ENCODE measurements at places on chromosomes 3 and 15.

- DNase-seq, result no peak
Observed at GRCh38 chr3:130687327-130687726, 59.3 kb downstream of the PIK3R4 start.

DNA sequence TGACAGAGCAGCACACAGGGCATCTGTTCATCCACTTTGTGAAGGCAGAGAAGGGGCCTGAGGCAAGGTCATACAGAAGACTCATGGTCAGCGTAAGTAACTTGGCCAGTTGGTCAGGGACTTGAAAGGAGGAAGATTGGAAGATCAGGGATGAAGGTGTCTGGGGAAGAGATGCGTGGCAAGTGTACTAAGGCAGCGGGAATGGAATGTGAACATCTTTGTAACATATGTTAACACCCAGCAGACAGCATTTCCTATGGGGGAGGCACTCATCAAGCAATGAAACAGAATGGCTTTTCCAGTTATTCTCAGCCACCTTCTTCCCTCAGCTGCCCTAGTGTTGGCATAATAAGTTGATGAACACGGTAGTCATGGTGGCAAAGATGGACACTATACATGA, 7.8 kb upstream of the RFC4 start:
- no peak for DNase-seq

DNA sequence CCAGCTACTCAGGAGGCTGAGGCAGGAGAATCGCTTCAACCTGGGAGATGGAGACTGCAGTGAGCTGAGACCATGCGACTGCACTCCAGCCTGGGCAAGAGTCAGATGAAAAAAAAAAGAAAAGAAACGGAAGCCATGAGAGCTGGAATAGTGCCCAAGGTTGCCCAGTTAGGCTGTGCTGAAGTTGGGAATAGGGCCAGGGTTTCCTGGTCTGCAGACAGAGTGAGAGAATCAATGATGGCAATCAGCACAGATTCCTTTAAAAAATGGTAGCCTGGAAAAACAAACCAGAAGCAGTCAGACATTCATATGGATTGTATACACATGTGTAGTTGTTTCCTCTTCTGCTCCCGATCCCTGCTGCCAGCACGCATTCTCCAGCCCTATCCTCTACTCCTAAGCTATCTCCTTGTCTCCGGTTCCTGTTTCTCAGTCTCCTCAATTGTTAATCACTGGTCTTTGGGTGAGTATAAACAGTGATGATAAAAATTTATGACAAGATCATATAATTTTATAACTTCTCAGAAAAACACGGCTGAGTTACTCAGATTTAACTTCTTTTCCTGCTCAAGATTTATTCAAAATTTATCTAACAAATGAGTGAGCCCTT, 316.2 kb upstream of the UMPS start:
- DNase-seq, result no peak

- no peak for DNase-seq
Observed at GRCh38 chr3:106819440-106819839, 557.8 kb upstream of the CCDC54 start.

GRCh38 chr3:159882790-159883779, 105.5 kb upstream of the IL12A start:
- peak; percentile 32 for DNase-seq

DNA sequence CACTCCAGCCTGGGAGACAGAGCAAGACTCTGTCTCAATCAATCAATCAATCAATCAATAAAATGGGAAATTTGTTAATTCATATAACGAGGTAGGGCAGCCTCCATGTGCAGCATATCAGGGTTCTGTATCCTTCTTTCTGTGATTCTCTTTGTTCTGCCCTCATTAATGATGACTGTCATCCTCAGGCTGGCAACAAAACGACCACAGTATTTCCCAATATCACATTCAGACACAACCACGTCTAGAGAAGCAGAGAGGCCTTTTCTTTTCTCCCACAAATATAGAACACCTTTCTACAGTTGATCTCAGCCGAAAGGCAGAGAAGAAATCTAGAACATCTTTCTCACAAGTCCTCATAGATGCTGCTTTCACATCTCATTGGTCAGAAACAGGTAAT, 11.2 kb downstream of the CEP19 start:
- DNase-seq, result no peak

- peak; percentile 42 for DNase-seq
Observed at GRCh38 chr15:77599899-77600298, 32.8 kb downstream of the LINGO1 start.

DNA sequence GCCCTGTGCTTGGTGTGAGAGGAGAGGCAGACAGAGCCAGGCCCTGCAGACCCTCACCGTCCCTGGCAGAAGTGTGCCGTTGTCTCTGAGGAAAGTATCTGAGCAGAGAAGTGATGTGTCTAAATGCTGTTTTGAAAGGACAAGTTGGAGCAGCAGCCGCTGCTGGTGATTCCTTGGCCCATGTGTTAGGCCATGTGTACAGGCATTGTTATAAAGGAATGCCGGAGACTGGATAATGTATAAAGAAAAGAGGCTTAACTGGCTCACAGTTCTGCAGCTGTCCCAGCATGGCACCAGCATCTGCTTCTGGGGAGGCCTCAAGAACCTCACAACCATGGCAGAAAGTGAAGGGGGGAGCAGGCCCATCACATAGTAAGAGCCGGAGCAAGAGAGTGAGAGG, 334.6 kb upstream of the ATP10A start:
- DNase-seq, result no peak

DNA sequence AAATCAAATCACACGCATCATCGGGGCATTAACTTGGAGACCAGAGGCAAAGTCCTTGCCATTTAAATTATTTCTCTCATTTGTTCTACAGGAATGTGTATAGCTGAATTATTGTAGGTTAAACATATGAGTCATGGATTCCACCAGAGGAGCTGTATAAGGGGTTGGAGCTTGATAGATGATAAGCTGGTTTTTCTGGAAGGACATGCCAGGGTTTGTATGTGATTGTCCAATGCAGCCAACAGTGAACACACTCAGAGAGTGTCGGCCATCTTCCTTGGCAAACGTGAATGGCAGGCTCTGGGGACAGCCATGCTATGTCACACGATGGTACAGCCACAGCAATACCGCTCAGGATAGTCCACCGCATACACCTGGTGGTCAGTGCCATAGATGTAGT, 25.1 kb downstream of the SSUH2 start:
- DNase-seq, result no peak

DNA sequence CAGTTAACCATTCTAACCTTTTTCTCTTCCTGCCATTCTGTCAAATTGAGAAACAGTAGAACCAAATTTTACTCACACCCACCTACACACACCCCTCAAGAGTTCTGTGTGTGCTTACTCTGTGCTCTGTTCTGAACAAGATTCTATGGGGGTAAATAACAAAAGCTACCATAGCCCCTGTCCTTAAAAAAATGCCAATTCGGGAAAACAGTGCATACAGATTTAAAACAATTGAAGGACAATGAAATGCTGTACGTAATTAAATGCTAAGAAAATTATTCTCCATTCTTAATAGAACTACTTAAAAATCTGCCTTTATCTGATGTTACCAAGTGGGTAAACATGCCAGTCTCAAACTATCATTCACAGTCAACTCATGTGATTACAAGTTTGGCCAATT, 1107.5 kb downstream of the TUSC7 start:
- DNase-seq, result no peak

- no peak for DNase-seq
Observed at GRCh38 chr3:133722935-133723334, 23.3 kb upstream of the TF start.

- DNase-seq, result no peak
Observed at GRCh38 chr3:58553003-58553402, 16.0 kb upstream of the ACOX2 start.

DNA sequence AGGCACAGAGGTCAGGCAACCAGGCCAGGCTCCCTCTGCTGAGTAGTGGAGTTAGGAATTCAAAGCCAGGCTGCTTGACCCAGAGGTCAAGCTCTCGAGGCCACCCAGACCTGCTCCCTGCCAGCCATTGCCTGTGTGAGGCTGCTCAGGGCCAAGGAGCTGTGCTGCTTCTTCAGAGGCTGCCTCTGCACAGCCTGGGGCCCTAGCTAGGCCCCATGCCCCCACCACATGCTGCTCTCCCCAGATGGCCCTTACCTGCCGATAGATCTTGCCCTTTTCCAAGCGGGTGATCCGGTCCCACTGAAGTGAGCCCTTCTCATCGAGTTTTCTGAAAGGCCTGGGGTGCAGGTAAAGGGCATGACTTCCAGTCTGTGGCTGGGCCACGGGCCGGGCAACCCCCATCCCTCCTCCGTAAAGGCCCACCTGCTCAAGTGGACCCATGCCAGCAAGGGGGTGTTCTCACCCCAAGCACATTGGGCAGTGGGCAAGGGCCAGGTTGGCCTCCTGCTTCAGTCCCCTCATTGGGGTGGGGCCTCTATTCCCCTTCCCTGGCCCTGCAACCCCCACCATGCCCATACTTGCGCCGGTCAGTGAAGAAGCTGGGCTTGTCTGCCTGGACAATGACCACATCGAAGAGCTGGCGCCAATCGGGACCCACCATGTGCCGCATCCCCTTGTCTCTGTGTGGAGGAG, 6.5 kb downstream of the NT5DC2 start:
- DNase-seq, result peak; percentile 31

- DNase-seq, result no peak
Observed at GRCh38 chr3:46946416-46946815, 30.1 kb downstream of the CCDC12 start.

- no peak for DNase-seq
Observed at GRCh38 chr15:63915873-63916771, 82.4 kb upstream of the HERC1 start.

- no peak for DNase-seq
Observed at GRCh38 chr3:141039589-141039988, 11.6 kb upstream of the SPSB4 start.

GRCh38 chr3:197392961-197393360, 94.5 kb upstream of the DLG1 start:
- no peak for DNase-seq

- DNase-seq, result no peak
Observed at GRCh38 chr3:147411815-147412241, 2.7 kb downstream of the ZIC1 start.

DNA sequence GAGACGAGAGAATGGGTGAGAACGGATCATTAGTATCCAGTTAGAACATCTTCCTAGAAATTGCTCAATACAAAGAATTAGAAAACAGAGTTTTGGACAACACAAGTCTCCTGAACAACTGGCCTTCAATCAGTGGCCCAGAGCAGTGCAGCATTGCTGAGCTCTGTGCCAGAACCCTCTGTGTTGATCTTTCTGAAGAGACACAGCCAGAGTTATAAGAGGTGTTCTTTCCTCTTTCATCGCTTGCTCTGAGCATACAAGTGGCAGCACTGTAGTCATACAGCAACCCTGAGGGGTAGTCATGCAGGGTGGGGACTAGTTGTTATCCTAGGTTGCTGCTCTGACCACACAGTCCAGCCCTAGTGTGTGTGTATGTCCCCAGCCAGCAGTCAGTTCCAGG, 4.0 kb downstream of the KNSTRN start:
- no peak for DNase-seq

DNA sequence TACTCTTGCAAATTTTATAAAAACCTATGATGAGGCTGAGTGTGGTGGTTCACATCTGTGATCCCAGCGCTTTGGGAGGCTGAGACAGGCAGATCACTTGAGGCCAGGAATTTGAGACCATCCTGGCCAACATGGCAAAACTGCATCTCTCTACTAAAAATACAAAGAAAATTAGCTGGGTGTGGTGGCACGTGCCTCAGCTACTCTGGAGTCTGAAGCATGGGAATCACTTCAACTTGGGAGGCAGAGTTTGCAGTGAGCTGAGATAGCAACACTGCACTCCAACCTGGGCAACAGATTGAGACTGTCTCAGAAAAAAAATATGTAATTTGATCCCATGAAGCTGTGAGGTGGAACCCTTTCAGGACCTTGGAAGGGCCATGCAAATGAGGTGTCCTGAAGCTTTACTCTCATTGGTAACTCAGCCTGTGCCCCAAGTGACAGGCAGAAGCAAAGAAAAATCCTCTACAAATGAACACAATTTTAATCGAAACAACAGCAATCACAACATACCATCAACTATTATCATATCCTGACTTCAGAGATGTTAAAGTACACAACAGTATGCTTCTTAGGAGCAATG, 84.6 kb upstream of the CDV3 start:
- no peak for DNase-seq

GRCh38 chr3:462851-463250, 266.3 kb downstream of the CHL1 start:
- DNase-seq, result no peak

- DNase-seq, result no peak
Observed at GRCh38 chr15:56356616-56357015, 8.6 kb upstream of the TEX9 start.
